ENCODE measurements at places on chromosomes 13 and 19.

- H3K27ac ChIP-seq = no peak overlapping the region
- H3K27me3 ChIP-seq = peaks cover 28% of the 10 kb centered on the region
- no peak for DNase-seq
- H3K36me3 ChIP-seq = no peaks in the 10 kb centered on the region
Measured at GRCh38 chr13:43583321-43583720, 203.5 kb downstream of the ENOX1 start.

GRCh38 chr13:39565036-39565949, 37.7 kb downstream of the LHFPL6 start:
- H3K4me3 ChIP-seq = no peak overlapping the region
- no peak overlapping the region for H3K27ac ChIP-seq
- peaks cover 2% of the 10 kb centered on the region for H3K4me1 ChIP-seq

GRCh38 chr19:49983645-49984229, 22.8 kb upstream of the SIGLEC11 start:
- peaks cover 14% of the 10 kb centered on the region for H3K4me1 ChIP-seq
- peak; percentile 61 for DNase-seq
- no peak overlapping the region for H3K27ac ChIP-seq
- peak overlapping the region; percentile 58 for H3K4me3 ChIP-seq
- H3K36me3 ChIP-seq = peaks cover 3% of the 10 kb centered on the region

GRCh38 chr19:15292140-15292539, 40.2 kb downstream of the BRD4 start:
- no peak for DNase-seq
- peak overlapping the region; percentile 77 for H3K4me3 ChIP-seq
- peaks cover 84% of the 10 kb centered on the region for H3K4me1 ChIP-seq
- H3K27me3 ChIP-seq = no peaks in the 10 kb centered on the region
- H3K36me3 ChIP-seq = no peaks in the 10 kb centered on the region

DNA sequence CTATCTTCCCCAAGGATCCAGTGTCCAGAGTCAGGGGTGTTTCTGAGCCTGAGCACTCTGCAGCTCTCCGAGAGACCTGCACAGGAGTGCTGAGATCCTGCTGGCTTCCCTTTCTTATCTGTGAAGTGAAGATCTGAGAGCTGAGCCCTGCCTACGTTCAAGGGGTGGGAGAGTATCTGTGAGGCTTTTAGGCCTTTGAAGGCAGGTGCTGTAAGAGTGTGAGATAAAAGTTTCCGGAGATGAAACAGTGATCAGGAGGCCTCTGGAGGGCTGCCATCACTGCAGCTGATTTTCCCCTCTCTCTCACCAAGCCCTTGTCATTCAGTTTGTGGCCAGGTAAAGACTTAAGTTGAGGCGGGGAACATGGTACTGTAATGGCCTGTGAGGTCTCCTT, 83.1 kb downstream of the AKAP11 start:
- peaks cover 17% of the 10 kb centered on the region for H3K4me1 ChIP-seq
- peak overlapping the region; percentile 37 for H3K4me3 ChIP-seq
- H3K27me3 ChIP-seq = no peaks in the 10 kb centered on the region
- DNase-seq = no peak

- no peak overlapping the region for H3K4me3 ChIP-seq
- no peak overlapping the region for H3K27ac ChIP-seq
- DNase-seq = no peak
- no peaks in the 10 kb centered on the region for H3K36me3 ChIP-seq
- H3K4me1 ChIP-seq = peaks cover 18% of the 10 kb centered on the region
Measured at GRCh38 chr13:99821741-99822140, 149.8 kb downstream of the ZIC5 start.

- H3K27ac ChIP-seq = no peak overlapping the region
- H3K27me3 ChIP-seq = peaks cover 20% of the 10 kb centered on the region
- peak overlapping the region; percentile 26 for H3K4me3 ChIP-seq
- peaks cover 5% of the 10 kb centered on the region for H3K4me1 ChIP-seq
Measured at GRCh38 chr19:7506385-7507328, 9.2 kb upstream of the ZNF358 start.

DNA sequence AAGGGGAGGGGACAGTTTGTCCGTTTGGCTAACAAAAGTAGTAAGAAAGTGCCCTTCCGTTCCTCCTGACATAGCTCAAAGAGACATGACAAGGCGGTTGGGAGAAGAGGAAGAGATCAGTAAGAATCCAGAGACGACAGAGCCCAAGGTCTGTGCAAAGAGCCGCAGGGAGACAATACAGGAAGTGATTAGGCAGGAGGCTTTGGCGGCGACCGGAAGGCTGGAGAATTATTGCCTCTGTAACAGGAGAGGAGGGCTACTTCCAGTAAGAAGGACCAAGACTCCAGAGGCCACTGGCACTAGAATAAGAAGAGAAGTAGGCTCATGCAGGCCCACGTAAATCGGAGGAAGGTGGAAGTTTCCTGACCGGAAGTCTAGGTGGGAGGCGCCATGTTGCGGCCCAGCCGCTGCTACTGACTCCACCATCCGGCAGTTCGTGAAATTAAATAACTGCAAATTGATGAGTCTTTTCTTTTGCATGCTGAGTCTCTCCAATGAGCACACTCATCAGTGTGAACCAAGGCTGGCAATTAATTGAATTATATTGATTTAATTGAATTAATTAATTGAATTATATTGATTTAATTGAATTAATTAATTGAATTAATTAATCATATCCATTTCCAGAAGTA, 9.9 kb downstream of the RFX2 start:
- peaks cover 6% of the 10 kb centered on the region for H3K36me3 ChIP-seq
- no peak for DNase-seq
- H3K27me3 ChIP-seq = no peaks in the 10 kb centered on the region
- H3K27ac ChIP-seq = peak overlapping the region; percentile 0
- peaks cover 10% of the 10 kb centered on the region for H3K4me1 ChIP-seq
- peak overlapping the region; percentile 68 for H3K4me3 ChIP-seq

DNA sequence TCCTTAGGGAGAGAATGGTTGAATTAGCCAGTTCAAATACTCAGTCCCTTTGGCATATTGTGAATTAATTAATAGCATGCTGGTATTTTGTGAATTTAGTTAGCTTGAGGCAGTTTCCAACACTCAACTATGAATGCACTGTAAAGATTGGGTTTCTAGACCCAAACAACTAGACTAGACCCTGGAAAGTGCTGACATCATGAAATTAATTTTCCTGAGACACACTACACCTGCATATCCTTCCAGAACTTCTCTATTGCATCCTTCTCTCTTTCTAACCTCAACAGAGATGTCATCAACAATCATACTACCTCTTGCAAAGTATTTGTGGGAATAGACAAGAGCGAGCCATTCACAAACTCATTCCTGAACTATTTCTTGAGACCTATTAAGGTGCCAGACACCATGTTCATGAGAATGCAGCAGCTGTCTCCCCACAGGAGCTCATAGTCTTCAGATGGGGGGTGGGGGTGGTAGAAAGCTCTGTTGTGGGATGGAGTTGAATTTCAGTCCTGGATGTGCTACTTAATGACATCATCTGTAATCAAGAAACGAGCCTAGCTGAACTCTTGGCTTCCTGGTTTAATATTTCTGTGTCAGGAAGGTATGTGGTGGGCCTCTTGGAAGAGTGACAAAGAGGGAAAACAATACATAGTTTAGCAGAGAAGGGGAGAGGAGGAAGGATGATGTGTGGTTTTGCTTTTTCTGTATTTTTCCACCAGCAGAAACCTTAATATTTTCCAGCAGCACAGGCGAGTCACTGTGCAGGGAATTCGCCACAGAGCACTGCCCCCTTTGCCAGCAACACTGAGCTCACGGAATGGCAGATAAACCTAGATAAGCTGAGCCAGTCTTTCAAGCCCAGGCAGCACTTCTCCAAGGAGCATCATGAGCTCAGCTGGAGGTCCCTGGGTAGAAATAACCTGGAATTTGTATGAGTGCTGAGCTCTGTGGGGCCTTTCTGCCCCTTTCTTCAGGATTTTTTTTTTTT, 53.1 kb upstream of the CYSLTR2 start:
- peaks cover 10% of the 10 kb centered on the region for H3K4me1 ChIP-seq
- H3K36me3 ChIP-seq = peaks cover 5% of the 10 kb centered on the region
- H3K27ac ChIP-seq = peak overlapping the region; percentile 29
- H3K4me3 ChIP-seq = no peak overlapping the region
- no peak for DNase-seq

DNA sequence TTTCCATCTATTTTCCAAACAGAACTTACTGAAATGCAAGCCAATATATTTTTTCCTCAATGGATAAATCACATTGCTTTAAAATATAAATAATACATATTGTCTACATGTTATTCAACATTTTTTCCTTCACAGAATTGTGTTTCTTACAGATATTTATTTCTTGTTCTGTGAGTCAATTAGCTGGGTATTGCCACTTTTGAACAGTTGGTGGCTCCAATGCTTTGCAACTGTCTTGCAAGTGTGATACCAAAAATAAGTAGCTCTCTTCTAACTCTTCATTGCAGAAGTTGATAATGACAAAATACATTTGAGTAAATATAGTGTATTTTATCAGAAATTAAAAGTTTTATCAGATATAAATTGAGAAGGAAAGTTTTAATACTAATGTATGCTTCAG, 17.1 kb upstream of the GPC5 start:
- peaks cover 4% of the 10 kb centered on the region for H3K36me3 ChIP-seq
- H3K27ac ChIP-seq = no peak overlapping the region
- peaks cover 18% of the 10 kb centered on the region for H3K27me3 ChIP-seq
- DNase-seq = no peak
- H3K4me3 ChIP-seq = no peak overlapping the region

DNA sequence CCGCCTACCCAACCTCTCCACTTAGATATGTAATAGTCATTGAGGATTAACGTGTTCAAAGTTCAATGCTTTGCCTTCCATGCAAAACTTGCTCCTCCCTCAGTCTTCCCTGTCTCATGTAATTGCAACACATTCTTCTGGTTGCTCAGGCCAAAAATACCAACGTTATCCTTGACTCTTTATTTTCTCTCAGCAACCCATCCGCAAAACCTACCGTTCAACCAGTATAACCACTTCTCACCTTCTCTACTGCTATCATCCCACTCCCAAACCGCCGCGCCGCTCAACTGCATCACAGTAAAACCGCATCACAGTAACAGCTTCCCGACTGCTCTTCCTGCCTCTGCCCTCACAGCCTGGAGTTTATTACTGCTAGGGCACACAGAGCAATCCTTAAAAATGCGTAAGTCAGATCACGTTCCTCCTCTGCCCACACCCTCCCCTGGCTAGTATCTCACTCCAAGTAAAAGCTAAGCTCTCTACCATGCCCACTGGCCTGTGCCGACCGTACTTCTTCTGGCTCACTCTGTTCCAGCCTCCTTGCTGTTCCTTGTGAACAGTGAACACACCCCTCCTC, 8.2 kb downstream of the MTIF3 start:
- peaks cover 48% of the 10 kb centered on the region for H3K4me1 ChIP-seq
- peaks cover 10% of the 10 kb centered on the region for H3K36me3 ChIP-seq
- H3K4me3 ChIP-seq = peak overlapping the region; percentile 77
- peak overlapping the region; percentile 97 for H3K27ac ChIP-seq

DNA sequence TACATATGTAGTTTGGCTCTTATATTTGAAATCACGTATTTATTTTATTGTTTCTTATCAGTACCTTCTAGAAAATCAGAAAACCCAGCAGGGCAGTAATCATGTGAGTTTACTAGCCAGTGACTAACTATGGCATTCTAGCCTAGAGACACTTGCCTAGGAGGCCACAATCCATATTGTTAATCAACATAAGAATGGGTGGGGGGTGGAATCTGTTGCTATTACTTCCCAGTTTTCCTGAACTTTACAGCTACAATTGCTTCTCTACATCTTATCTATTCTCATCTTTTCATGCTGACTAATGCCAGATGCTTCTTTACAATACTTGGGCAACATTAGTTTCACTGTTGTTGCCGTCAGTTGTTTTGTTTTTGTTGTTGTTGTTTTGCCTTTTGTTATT, 18.7 kb upstream of the ATXN8OS start:
- DNase-seq = no peak
- no peaks in the 10 kb centered on the region for H3K36me3 ChIP-seq
- no peak overlapping the region for H3K4me3 ChIP-seq
- H3K27me3 ChIP-seq = no peaks in the 10 kb centered on the region
- H3K27ac ChIP-seq = no peak overlapping the region
- H3K4me1 ChIP-seq = no peaks in the 10 kb centered on the region

DNA sequence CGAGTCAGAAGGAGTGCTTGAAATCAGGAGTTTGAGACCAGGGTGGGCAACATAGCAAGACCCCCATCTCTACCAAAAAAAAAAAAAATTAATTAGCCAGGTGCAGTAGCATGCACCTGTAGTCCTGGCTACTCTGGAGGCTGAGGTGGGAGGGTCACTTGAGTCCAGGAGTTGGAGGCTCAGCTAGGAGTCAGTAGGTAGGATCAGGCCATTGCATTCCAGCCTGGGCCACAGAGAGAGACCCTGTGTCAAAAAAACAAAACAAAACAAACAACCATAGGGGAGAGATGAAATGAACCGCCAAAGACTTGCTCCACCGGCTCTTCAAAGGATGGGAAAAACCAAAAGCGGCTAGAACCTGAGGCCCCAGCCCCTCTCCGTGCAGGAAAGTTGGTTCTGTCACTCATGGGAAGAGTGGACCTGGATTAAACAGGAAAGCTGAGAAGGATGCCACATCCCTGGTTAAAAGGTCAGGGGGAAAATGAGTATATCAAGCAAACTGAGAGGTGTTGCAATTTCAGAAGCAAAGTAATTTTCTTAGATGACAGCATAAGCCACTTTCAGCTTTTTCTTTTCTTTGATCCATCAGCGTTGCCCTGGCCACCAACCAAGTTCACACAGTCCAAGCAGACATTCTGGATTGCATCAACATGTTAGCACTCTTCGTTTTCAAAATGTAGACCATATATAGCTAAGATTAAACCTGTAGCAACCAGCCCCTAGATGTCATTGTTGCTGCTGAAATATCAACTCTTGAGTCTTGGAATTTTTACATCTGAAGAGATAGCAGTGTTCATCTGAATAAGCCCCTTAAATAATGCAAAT, 8.9 kb upstream of the ZNF507 start:
- H3K27me3 ChIP-seq = peaks cover 10% of the 10 kb centered on the region
- H3K36me3 ChIP-seq = no peaks in the 10 kb centered on the region
- DNase-seq = no peak
- H3K27ac ChIP-seq = no peak overlapping the region
- no peak overlapping the region for H3K4me3 ChIP-seq

DNA sequence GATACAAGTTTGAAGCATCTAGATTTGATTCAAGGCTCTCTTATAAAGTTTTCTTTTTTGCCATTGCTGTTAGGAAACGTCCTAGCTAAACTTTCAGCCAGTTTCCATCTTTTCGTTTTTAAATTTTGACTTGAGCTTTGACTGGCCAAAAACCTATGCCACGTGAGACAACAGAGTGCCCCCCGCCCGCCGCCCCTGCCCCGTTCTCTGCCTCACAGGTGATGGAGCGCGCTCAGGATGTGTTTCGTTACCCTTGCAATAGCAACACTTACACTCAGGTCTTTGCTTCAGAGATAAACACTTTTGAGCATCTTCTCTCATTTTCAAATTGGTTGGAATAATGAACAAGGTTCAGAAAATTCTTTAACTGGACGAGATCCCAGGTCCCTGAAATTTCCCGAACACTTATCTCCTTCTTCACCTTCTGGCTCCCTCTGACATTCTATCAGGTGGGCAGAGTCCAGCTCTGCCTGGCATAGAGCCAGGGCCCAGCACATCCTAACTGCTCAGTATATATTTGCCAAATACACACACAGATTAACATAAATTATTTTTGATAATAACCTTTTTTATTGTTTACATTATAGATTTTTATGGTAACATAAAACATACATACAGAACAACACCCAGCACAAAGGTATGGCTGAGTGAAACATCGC, 301.1 kb downstream of the IRS2 start:
- H3K27ac ChIP-seq = no peak overlapping the region
- H3K4me1 ChIP-seq = no peaks in the 10 kb centered on the region
- H3K36me3 ChIP-seq = no peaks in the 10 kb centered on the region
- DNase-seq = no peak
- peaks cover 21% of the 10 kb centered on the region for H3K27me3 ChIP-seq

GRCh38 chr19:39160523-39160861, 34.9 kb downstream of the PAK4 start:
- DNase-seq = no peak
- no peak overlapping the region for H3K27ac ChIP-seq
- no peaks in the 10 kb centered on the region for H3K27me3 ChIP-seq
- H3K4me1 ChIP-seq = peaks cover 25% of the 10 kb centered on the region
- H3K36me3 ChIP-seq = peaks cover 2% of the 10 kb centered on the region

All from T-helper 17 cell (primary cell).